ENCODE measurements at places on chromosomes 13 and 19.

GRCh38 chr13:103883164-103883563, 816.9 kb upstream of the SLC10A2 start:
- DNase-seq: peak; percentile 96

- DNase-seq: peak; percentile 42
Measured at GRCh38 chr19:51726049-51726448, 2.3 kb upstream of the HAS1 start.

DNA sequence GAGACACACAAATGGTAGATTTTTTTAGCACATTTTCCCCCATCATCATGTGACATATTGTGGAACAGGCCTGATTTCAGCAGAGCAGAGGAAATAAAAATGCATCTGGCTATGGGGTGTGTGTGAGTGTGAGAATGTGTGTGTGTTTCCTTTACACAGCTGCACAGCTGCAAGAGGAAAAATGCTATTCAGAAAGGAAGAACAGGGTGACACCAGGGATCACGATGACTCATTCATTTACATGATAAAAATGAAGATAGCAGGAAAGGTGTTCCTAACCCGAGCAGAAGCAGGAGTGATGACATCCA, 469.5 kb upstream of the TSHZ3 start:
- DNase-seq: no peak

- DNase-seq: no peak
Measured at GRCh38 chr19:1486720-1487575, 3.2 kb downstream of the PCSK4 start.

DNA sequence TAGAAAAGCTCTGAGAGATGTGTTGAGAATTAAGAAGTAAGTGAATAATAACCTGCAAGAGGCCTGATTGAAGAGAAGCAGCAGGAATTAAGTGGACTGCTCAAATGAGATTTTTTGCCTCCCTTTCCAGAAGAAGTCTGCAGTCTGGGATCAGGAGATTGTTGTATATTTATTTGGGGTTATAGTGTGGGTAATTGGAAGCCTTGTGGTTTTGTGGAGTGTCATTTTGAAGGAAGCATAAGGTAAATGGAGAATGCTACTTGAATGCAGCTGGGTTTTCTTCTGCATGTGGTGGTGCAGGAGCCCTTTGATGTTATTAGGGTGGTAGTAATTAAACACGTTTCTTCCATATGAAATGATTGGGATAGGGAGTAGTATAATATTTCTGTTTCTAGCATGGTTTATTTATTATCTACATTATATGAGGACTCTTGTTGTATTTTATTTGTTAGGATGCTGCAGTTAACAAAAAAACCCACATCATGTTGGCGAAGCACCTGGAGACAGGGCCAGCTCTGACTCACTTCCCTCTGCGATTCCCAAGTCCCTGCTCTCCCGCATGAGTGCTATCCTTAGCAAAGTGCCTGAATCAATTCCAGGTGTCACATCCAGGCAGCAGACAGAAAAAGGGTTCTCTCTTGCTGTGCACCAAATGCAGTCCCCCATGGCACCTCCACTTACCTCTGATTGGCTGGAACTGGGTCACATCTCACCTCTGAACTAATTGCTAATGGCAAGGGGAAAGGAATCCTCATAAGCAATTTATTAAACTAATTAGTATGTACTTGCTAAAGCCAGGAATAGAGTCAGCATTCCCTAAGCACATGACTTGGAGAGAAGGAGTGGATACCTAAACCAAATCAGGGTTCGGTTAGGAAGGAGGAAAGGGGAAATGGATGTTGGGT, 54.8 kb downstream of the DGKH start:
- DNase-seq: peak; percentile 72

DNA sequence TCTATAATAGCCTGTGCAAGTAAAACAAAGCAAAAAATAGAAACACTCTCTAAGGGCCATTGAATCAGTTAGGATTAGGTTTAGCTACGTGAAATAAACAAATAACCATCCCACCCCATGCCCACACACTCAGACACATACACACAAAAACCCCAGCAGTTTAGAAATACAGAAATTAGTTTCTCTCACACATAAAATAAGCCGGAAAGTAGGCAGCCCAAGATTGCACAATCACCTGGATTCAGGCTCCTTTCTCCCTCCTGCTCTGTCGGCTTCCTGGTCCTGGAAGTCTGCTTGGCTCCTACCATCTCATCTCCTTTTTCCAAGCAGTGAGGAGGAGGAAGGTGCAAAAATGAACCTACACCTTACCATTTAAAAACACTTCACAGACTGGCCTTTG, 22.6 kb upstream of the USP12 start:
- peak; percentile 31 for DNase-seq

DNA sequence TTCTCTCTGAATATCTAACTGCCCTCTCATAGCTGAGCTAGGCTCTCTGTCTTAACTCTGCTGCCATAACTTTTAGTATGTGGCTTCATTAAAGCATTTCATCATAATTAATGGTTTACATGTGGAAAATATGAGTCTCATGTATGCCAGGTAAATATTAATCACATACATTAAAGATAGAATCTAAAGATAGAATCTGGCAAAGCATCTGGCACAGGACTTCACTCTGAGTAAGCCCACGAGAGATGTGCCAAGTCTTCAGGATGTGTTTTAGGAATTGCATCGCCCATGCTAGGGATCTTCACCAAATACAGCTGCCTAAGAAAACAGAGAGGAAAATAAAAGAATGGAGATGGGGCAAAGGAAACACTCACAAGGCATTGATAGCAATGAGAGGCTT, 285.8 kb downstream of the DIAPH3 start:
- no peak for DNase-seq
